ENCODE measurements at places on chromosomes 7 and 10.

- DNase-seq: no peak
These were observed 83.2 kb downstream of the HECTD2 start for GRCh38 chr10:91493313-91493712.

GRCh38 chr7:47031786-47032535 lies 550.0 kb downstream of the TNS3 start:
- no peak for DNase-seq

GRCh38 chr10:74816824-74817498 lies 9.4 kb upstream of the KAT6B start:
- DNase-seq: no peak

- no peak for DNase-seq
These were observed 82.1 kb downstream of the PKD1L1 start for GRCh38 chr7:47866120-47866519.

GRCh38 chr10:50540069-50540825 lies 83.5 kb downstream of the SGMS1 start:
- DNase-seq: no peak

GRCh38 chr7:100562195-100563099 lies 11.3 kb downstream of the SAP25 start:
- DNase-seq: no peak

DNA sequence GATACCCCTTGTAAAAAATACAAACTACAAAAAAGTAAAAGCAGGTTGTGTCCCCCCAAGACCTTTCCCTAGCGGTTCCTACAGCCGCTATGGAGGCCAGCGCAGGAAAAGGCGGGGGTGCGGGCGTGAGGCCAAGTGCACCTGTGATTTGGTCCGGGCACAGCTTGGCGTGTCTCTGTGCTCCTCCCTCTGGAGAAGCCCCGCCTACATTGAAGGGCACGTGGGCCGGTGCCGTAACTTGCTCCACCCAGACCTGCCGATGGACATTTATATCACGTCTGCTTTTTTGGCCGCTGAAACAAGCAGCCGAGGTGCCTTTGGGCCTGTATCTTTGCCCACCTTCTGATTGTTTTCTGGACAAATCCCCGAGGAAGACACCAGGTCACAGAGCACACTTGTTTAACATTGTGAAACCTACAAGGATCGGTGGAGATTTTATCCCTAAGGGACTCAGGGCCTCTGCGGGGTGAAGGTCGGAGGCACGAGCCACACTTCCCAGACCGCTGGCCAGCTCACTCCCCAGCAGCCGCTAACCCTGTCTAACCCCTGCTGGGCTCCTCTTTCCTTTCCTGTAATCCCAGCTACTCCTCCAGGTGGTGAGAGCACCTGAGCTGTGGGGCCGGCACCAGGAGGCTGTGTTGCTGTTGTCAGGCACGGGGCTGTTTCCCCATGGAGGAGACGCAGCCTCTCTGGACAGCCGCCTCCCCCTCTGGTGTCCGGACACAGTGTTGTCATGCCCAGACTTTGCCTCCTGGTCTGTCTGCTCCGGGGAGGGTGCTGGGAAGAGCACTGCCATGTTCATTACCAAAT lies 18.8 kb upstream of the INPP5A start:
- peak; percentile 20 for DNase-seq

- DNase-seq: no peak
These were observed 30.1 kb downstream of the CAV1 start for GRCh38 chr7:116554911-116555310.

DNA sequence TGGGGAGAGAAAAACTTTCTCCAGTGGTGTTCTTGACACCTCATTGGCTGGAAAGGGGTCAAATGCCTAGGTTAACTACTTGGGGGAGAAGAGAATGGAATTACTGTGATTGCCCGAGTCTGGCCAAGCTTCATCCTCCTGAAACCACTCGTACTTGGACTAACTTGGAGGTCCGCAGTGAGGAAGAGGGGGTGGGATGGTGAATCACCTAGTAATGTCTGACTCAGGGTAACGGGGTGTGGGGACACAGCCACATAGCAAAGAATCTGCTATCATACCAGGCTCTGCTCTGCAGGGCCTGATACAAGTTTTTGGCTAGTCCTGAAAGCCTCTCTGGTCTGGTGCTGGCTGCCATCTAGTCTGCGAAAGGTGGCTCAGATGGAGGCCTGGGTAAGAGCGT lies 190.9 kb downstream of the RPS24 start:
- no peak for DNase-seq

DNA sequence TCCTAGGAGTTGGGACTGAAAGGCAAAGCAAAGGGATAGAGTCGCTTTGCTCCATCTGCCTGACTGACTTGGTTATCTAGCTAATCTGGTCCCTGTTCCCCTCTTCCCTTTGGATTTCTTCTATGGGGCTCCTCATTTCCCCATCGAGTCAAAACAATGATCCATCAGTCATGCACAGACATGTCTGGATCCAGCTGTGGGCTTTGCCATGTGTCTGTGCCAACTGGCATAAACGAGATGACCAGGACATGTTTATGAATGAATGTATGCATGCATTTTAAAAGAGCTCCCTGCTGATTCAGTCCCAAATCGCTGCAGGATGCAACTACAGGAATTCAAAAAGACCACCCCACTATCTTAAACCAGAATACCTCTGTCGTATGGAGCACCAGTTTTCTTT lies 122.0 kb downstream of the ARL4A start:
- DNase-seq: no peak

- no peak for DNase-seq
These were observed 59.8 kb downstream of the GALNT17 start for GRCh38 chr7:71191771-71192170.

GRCh38 chr10:116154651-116155050 lies 118.4 kb downstream of the GFRA1 start:
- no peak for DNase-seq

GRCh38 chr10:120931999-120932398 lies 80.8 kb downstream of the WDR11 start:
- DNase-seq: no peak

- no peak for DNase-seq
These were observed 200.6 kb downstream of the PTPRN2 start for GRCh38 chr7:158386866-158387545.

GRCh38 chr10:63008491-63008890 lies 124.6 kb upstream of the NRBF2 start:
- no peak for DNase-seq

- no peak for DNase-seq
These were observed 436.7 kb downstream of the TNS3 start for GRCh38 chr7:47145186-47145725.

DNA sequence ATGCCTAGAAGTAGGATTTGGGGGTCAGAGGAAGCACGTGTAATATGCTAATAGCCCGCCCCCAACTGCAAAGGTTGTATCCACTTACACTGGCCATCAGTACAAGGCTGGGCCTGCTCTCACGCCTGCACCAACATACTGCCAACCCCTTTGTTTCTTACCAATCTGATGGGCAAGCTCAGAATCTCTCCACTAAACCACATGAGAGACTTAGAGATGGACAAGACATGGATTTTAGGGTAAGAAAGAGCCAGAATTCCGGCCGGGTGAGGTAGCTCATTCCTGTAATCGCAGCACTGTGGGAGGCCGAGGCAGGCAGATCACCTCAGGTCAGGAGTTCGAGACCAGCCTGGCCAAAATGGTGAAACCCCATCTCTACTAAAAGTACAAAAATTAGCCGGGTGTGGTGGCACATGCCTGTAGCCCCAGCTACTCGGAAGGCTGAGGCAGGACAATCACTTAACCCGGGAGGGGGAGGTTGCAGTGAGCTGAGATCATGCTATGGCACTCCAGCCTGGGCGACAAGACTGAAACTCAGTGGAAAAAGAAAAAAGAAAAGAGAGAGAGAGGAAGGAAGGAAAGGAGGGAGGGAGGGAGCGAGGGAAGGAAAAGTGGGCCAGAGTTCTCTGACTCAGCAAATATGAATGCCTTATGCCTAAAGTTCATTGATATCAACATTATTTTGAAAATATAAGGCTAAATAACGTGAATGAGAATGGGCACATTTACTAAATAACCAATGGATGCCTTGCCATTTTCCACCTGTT lies 162.2 kb downstream of the SLIT1 start:
- DNase-seq: no peak

GRCh38 chr7:2451171-2452073 lies 24.8 kb downstream of the GRIFIN start:
- DNase-seq: peak; percentile 58

DNA sequence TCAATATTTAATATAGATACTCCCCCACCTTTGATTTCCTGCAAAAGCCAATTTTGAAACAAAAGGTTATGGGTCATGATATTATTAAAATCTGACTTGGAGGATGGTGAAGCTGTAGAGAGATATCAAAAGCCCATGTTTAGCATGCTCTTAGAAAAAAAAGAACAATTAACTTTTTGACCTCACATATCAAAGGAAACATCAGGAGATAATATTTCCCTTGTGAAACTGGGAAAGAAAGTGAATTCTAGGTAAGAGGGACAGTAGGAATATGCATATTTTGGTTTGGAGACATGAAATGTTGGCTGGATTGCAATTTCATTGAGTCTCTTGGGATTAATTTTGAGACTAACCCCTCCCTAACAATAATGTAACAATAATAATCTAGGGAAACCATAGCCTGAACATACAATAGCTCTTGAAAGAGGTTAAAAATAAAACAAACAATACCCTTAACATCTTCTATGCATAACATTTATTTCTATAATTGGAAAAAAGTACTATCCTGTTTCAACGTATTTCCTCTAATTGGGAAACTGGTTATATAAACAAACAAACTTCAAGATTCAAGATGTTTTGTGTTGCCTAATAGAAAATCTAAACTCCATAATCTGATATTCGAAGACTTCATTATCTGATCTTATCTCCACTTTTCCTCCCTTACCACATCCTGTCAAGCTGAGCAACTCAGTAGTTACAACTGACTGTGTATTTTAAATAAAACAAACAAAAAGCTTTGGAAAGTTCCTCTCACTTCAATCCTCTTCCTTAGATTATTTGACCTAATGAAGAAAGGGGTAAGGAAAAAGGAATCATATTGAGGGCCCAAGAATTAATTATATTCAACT lies 14.8 kb downstream of the TMEM26 start:
- DNase-seq: no peak

- no peak for DNase-seq
These were observed 305.5 kb downstream of the DNAJB9 start for GRCh38 chr7:108875139-108875538.

DNA sequence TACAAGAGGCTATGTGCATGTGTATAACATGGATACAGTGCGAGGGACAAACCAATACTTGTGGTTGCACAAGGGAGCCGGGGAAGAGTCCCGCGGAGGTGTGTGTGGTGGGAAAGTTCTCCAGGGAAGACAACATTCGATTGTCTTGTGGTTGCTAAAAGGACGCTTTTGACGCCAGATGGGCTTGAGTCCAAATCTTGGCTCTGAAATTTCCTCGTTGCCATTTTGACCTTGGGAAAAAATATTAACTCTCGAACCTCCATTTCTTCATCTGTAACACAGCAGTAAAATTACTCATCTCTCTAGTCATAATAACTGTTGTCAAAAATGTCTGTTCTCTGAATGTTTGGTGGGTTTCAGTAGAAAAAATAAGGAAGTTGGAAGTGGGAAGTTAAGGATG lies 16.5 kb downstream of the PLXDC2 start:
- DNase-seq: no peak

DNA sequence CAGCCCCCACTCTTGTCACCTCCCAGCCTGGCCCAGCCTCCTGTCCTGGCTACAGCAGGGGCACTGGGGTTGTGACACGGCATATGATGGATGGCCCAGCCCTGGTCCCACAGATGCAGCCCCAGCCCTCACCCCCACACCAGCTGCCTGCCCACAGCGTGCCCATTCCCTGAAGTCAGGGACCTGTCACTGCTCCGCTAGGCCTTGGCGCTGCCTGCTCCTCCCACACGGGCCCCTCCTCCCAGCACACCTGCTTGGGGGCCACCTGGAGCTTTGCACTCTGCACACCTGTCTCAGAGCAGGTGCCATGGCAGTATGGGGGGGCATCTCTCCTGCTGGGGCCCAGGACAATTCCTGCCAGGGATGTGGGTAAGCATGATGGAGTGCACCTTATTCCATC lies 3.5 kb downstream of the GCK start:
- peak; percentile 71 for DNase-seq

DNA sequence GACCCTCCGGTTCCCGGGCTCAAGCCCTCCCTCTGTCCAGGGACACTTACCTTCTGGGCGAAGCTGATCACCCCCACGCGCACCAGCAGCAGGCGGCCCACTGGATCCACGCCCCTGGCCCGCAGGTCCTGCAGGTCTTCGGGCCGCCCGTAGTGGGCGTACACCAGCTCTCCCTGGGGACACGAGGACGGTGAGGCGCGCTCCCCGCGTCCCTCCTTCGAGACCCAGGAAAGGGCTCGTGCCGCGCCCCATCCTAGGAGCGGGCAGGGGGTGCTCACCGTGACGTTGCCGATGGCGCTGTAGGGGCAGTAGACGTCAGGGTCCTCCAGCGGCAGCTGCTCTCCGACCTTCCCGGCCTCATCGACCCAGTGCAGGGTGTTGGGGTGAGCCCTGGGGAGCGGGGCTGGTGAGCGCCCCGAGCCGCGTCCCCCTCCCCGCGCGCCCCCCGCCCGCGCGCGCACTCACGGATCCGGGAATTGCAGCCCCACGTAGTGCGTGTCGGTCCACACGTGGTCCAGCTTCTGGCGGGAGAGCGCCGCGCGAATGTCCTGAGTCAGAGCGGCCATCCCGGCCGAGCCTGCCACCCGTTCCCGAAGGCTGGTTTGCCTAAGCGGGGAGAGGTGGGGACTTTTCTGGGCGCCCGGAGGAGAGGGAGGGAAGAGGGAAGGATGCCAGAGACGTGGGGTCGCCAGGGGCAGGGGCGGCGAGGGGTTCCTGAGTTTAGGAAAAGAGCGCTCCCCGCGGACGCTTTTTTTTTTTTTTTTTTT lies 8.2 kb downstream of the TFR2 start:
- no peak for DNase-seq

GRCh38 chr7:21071561-21072501 lies 285.1 kb upstream of the SP8 start:
- DNase-seq: no peak

- no peak for DNase-seq
These were observed 192.7 kb downstream of the CELF2 start for GRCh38 chr10:11210211-11210922.

DNA sequence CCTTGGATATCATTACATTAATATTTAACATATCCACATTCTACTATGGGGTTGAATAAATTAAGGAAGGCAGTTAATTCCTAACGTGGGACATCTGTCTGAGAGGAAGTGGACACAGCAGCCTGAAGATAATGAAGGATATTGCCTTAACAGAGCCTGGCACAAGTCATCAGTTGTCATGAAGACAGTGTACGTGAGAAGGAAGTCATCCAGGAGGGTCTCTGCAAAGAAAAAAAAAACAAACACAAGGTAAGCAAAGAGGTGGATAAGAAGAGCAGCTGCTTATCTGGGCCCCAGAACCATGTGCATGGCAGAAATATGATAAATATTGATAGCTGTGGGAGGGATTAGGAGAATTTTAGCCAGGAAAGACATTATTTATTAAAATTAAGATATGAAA lies 190.0 kb downstream of the RAPGEF5 start:
- DNase-seq: no peak

DNA sequence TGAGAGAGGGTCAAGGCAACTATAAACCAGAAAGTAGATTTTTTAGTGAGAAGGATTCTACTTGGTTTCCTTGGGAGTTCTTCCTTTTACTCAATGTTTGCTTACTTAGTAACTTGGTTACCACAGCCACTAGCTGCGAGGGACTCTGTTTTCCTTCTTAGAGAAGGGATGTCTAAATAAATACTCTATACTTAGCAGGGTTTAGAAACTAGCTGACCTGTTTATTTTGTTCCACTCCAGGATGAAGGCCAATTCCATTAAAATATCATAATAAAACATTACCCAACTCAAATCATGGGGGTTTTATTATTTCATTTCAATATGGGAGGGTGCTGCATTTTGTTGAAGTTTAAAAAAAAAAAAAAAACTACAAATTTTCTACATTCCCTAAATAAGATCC lies 87.3 kb downstream of the PPP1R3A start:
- DNase-seq: no peak

GRCh38 chr10:3968727-3969126 lies 183.7 kb upstream of the KLF6 start:
- DNase-seq: no peak
